Fibroblast of the conjunctiva (primary cell): ENCODE measurements at places on chromosomes 1 and 21.
A peak's percentile ranks its signal among the peaks of the same experiment; 100 is the strongest.

DNA sequence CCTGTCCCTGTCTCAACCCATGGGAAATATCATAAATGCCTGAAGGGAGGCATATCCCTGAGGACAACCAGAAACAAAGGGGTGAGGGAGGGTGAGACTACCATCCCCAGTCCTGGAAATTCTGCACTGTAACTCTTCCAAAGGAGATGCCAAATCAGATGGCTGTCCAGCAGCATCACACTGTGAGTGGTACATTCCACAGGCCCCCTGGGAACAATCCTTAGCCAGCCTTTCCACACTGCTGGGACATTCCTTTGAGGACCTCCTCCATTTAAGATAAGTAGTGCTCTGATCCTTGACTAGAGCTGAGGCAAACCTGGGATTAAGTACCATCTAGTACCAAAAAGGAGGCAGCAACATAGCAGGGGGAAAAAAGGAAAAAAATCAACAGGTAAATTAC is 10.7 kb downstream of the IVL start:
- DNase-seq, result no peak

GRCh38 chr1:112841825-112842224 is 114.2 kb downstream of the SLC16A1 start:
- DNase-seq, result no peak

- DNase-seq, result no peak
Measured at GRCh38 chr1:116111524-116112021, 374 bp downstream of the MAB21L3 start.

- no peak for DNase-seq
Measured at GRCh38 chr1:23720256-23720995, 22.8 kb upstream of the ELOA start.

DNA sequence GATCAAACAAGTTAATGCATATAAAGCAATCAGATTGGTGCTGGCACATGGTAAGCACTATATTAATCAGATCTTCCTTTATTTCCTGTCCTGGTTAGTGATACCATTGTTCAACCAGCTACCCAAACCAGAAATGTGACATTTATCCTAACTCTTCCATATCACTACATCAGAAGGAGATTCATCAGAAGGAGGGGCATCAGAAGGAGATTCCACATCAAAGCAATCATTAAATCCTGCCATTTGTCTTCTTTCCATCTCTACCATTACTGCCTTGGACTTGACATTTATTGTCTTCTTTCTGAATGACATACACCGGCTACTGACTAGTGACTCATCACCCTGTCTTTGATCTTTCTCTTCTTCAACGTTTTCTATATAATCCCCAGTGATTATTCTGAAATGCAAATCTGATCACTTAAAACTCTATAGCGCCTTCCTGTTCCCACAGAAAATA is 75.0 kb downstream of the DNM3 start:
- DNase-seq, result no peak

GRCh38 chr1:84862810-84863251 is 30.2 kb downstream of the LPAR3 start:
- no peak for DNase-seq

- no peak for DNase-seq
Measured at GRCh38 chr1:34863501-34863900, 4.0 kb upstream of the SMIM12 start.

- no peak for DNase-seq
Measured at GRCh38 chr1:85093644-85094043, 45.3 kb upstream of the MCOLN3 start.

DNA sequence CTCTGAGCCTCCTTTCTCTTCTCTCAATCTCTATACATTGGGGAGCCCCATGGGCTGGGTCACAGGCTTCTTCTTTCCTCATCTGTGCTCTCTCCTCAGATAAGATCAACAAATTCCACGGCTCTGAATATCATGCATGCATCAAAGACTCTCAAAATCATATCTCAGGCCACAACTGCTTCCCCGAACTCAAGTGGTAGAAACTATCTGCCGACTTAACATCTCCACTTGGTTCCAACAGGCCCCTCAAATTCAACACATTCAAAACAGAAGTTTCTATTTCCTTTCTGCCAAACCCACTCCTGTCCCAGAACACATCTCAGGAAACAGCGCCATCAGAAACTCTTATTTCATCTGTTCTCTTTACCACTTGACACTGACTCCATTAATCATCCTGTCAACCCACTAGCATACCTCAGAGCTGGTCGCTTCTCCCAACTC is 16.7 kb downstream of the DDX59 start:
- DNase-seq, result no peak

GRCh38 chr1:92691925-92692324 is 93.0 kb downstream of the EVI5 start:
- DNase-seq, result no peak

DNA sequence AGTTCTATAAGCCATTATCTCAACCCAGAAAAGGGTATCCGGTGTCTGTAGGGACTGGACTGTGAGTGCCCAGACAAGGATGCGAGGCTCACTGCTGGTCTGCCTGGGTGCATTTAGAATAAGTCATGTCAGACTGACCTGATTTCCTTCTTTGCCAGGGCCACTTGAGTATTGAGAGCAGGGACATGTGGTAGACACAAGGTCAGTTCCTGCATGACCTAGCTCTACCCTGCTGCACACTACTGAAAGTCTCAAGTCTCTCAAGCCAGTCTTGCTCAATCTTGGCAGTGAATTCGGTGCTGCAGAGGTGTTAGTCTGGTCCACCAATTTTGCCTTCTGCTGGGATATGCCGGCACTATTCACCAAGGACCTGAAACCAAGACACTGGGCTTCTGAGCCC is 180.1 kb downstream of the C1orf94 start:
- DNase-seq, result no peak

GRCh38 chr21:34878501-34878900 is 170.6 kb downstream of the RUNX1 start:
- DNase-seq, result no peak

GRCh38 chr1:181479137-181479745 is 4.1 kb upstream of the CACNA1E start:
- DNase-seq, result peak; percentile 47

GRCh38 chr1:153375511-153375910 is at the start of gene S100A12:
TSS of gene S100A12 (minus strand) at chr1:153375621. CDS start at chr1:153374592, 1,029 bp downstream.
- peak; percentile 40 for DNase-seq

DNA sequence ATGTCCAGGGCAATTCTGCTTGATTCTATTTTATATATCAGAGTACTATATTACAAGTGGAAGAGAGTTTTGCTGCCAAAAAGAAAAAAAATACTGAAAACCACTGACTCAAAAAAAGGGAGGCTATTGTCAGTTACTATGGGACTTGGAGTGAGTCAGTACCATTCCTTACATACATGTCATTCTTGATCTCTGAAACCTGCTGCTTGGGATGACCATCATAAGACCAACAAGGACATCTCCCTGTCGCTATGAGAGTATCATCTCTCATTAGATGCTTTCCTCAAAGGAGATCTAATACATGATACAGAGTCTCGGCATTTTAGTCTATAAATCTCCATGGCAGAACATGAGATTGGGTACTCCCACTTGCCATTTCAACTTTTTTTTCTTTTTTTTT is 11.8 kb upstream of the INPP5B start:
- DNase-seq, result peak; percentile 53

DNA sequence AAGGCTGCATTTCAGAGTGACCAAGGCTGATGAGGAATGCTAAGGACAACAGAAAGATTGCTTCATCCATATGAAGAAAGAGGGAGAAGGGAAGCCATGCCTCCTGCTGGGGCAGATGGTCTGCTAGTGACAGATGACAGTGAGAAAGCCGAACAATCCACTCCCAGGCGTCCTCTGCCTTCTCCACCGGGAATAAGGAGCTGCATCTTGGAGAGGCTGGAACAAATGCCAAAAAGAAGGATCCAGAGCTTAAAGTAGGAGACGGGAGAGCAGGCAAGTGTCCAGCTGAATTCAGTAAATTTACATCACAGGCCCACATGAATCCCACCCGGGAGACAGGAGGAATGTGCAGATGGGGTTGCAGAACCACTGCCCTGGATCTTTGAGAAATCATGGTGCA is 33.4 kb downstream of the DDX20 start:
- DNase-seq, result no peak

DNA sequence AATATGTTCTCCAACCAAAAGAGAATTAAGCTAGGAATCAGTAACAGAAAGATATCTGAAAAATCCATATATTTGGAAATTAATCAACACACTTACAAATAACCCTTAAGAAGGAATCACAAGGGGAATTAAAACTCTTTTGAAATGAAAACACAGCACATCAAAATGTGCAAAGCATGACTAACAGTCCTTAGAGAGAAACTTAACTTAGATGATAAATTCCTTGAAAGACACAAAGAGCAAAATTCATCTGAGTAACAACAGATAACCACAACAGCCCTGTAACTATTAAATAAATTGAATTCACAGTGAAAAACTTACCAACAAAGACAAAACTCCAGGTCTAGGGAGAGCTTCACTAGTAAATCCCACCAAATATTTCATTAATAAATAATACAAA is 283.8 kb downstream of the SDCCAG8 start:
- no peak for DNase-seq

- DNase-seq, result no peak
Measured at GRCh38 chr1:7680955-7681268, 90.2 kb upstream of the VAMP3 start.

DNA sequence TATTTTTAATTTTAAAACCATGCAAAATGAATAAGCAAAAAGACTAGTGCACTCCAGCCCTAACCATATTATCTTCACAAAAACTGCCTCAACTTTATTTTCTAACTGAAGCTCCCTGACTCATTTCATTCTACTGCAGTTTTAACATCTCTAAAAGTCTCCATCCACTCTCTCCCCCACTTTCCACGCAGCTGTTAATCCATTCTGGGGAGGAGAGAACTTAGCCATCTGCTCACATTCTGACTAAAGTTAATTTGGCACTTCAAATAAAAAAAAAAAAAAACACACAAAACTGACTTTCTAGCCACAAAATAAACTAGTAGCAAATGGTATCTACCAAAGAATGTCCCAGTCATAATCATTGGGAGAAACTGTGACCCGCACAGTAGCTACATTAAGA is 5.4 kb upstream of the MYBPHL start:
- no peak for DNase-seq

DNA sequence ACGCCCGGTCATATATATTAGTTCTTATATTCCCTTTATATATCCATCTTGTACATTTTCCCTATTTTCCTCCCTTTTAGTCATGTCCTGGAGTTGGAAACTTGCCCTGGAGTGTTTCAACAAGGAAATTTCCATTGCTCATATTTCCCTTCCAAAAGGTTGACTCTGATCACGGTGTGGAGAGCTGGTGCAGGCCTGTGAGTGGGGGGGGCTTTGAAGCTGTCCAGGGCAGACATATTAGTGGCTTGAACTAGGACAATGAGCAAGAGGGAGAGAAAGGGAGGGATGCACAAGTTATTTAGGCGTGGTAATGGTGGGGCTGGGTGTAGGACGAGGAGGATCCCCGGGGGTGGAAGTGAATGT is 30.4 kb upstream of the TMEM61 start:
- no peak for DNase-seq

GRCh38 chr1:32487182-32487581 is 22.3 kb downstream of the ZBTB8B start:
- DNase-seq, result no peak

GRCh38 chr1:156111355-156111962 is 3.1 kb upstream of the LMNA start:
- DNase-seq, result no peak

GRCh38 chr1:110320168-110320518 is 19.0 kb upstream of the RBM15 start:
- DNase-seq, result no peak

- DNase-seq, result no peak
Measured at GRCh38 chr1:72000809-72001208, 281.5 kb downstream of the NEGR1 start.

DNA sequence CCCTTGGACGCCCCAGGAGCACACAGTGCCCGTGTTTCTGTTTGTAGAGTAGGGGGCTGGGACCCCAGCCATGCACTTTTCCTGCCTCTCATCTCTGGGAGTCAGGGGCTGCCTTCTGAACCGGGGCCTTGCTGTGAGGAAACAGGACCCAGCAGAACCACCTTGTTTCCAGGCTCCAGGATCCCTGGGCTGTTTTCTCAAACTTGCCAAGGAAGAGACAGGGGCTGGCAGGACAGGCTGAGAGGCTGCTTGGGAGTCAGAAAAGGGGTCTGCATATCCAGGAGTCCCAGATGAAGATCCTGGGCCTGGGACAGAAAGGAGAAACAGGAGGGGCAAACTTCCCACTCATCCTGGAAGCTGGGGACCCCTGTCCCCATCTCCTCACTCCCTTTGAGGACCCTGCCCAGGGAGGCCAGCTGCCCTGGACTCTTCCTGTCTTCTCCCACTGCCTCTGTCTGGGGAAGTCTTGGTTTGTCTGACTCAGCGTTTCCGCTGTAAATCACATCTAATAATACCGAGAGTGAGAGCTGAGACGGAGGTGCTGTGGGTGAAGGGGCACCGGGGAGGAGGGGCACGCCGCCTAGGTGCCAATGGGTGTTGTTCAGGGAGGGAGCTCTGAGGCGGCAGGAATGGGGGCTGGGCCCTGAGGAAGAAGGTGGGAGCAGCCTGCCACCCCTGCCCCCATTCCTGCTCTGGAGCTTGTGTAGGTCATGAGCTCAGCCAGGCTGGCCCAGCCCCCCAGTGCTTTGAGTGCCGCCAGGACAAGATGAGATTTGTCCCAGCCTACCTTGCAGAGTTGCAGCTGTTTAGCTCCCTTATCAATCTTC is 16.7 kb downstream of the POU3F1 start:
- no peak for DNase-seq

DNA sequence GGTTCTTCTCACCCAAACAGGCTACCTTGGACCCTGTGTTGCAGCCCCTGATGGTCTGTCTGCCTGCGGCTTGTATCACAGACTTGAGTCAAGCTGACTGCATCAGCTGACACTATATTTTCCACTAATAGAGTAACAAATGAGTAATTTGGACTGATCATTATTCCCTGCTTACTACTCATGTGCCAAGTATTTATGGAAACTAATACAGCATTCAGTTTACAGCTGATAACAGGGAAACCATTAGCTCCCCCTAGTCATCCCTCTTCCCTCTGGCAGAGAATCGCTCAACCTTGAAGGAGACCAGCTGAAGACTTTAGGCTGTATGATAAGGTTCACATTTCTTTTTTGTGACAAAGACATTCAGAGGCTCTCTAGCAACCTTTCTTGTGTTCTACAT is 116.6 kb upstream of the SYT6 start:
- DNase-seq, result no peak

GRCh38 chr1:29436181-29436785 is 200.0 kb downstream of the PTPRU start:
- DNase-seq, result no peak

DNA sequence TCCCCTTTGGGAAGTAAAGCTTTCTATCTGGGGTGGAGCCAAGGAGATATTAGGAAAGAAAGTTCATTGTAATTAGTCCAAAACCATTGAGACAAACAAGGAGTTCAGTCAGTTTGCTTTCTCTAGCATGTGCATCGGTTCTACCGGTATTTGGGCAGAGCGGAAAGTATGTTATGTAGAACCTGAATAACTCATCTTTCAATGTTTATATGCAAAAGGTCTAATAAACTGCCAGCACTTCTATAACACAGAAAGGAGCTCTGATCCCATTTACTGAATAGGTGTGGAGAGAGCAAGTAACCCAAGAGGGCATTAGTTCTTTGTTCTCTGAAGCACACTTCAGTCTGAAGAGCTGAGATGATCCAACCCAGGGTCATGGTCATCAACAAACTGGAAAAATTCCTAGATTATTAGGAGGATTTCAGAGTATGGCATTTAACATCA is 3.5 kb downstream of the TGFB2 start:
- DNase-seq, result no peak

- DNase-seq, result no peak
Measured at GRCh38 chr1:107220036-107220435, 79.2 kb downstream of the NTNG1 start.

- peak; percentile 36 for DNase-seq
Measured at GRCh38 chr1:58739856-58740466, 40.1 kb upstream of the MYSM1 start.
